ENCODE measurements at places on chromosomes 2 and 18.

DNA sequence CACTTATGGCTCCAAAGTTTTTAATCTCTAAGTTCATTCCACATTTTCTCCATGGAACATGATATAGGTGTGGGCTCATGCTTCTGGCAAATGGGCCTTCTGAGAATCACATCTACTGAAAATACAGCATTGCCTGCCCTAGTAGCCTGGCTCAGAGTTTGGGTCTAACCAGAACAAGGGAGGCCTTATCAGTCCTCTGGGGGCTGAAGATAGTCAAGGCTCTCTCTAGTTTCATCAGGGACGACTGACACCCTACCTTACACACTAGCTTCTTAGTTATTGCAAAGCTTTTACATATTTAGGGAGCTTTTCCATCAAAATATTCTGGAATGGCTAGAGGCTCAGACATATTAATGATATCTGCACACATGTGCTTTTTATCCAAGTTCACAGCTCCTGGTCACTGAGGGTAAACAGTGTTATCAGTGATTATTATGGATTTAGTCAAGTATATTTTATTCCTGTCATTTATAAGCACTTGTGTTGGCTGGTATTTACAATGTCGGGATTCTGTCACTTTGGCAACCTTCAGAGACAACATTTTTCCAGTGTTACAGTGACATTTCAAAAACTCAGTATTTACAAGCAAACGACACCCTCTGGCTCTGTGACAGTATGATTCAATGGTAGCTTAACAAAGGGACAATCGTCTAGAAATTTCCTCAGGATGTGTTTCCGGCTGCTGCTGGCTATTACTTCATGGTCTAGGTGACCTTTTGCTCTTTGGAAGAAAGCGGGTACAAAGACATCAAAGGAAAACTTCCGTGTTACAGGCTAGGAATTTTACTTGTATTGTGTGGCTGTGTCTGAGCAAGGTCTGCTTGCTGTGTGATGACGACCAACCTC is 200.6 kb downstream of the TCF4 start:
- no peak for DNase-seq

GRCh38 chr2:142989273-142990204 is 112.1 kb downstream of the KYNU start:
- no peak for DNase-seq

- DNase-seq: no peak
These were observed 117.7 kb upstream of the SATB2 start for GRCh38 chr2:199575416-199575815.

GRCh38 chr2:33240178-33240577 is 236.3 kb upstream of the RASGRP3 start:
- no peak for DNase-seq

DNA sequence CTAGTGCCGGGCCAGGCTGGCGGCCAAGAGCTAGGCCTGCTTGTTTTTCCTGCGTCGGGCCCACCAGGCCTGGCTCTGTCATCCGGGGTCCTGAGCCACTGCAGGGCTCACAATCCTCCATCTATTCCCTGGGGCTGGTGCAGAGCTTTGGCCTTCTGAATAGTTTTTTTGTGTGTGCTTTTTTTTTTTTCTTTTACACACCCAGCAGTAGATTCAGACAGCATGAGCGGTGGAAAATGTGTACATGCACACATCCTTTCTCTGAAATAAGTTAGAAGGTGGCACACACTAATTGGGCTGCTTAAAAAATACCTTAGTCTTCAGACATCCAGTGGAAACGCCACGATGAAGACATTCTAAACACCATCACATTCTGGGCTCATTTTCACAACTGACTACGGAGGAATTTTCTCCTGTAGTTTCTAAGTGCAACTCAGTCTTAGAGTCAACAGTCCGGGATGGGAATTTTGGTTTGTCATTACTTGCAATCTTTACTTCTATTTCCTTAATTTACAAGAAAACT is 6.1 kb downstream of the ZFP36L2 start:
- no peak for DNase-seq

- DNase-seq: no peak
These were observed 240.4 kb downstream of the HAUS1 start for GRCh38 chr18:46344416-46345180.

GRCh38 chr2:170548304-170548703 is 166.8 kb upstream of the SP5 start:
- no peak for DNase-seq

Measured in stimulated activated CD8-positive, alpha-beta memory T cell treated with anti-CD3 and anti-CD28 coated beads, Interleukin-2, amount 100 ng/mL, for 48 hours (primary cell).